ENCODE measurements at places on chromosomes 4 and X.

GRCh38 chr4:72326692-72327632 lies 242.1 kb downstream of the ADAMTS3 start:
- peak; percentile 69 for DNase-seq

- DNase-seq = no peak
These were observed 330.4 kb upstream of the NWD2 start for GRCh38 chr4:36914106-36914505.

DNA sequence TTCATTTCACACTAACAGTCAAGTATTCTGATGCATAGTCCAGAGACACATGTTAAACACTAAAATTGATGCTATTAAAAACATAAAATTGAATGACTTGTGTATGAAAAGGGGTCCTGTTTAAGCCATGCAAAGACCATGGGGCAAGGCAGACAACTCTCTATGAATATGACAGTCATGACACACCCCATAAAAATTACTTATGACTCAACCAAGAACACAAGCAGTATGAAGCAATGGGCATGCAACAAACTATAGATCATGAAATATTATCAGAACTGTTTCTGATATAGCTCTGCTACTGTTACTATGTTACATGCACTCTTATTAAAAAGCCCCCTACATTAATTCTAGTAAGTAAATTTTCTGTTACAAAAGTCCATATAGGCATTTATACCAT lies 57.5 kb upstream of the ZCCHC13 start:
- DNase-seq = no peak

GRCh38 chr4:77204621-77205020 lies 47.6 kb downstream of the CCNG2 start:
- DNase-seq = no peak

GRCh38 chr4:76197031-76197743 lies 16.4 kb downstream of the SCARB2 start:
- no peak for DNase-seq

- no peak for DNase-seq
These were observed 227.8 kb downstream of the CPE start for GRCh38 chr4:165606465-165607205.

DNA sequence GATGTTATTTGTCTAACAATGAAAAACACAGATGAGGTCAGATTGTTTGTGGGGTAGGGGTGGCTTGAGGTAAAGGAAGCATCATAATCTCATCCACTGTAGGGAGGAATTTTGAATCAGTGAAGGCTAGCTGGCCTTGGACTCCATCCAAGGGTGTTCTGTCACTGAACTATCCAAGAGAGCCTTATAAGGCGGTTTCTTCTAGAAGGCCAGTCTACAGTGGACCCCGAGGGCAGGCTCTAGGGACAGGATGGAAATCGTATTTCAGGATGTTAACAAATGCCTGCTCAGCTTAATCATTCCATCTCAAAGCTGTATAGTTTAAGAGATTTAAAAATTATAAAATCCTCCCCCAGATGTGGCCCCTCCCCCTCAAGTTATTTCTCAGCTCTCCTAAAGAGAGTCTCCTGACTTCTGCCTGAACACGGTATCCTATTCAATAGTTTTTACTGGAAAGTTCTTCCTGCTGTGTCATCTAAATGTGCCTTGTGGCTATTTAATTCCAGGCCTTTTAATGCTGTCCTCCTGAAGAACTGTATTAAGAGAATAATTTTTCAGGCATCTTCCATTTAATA lies 8.0 kb downstream of the IGFBP7 start:
- no peak for DNase-seq

GRCh38 chrX:7985568-7985967 lies 58.4 kb upstream of the PNPLA4 start:
- DNase-seq = no peak

DNA sequence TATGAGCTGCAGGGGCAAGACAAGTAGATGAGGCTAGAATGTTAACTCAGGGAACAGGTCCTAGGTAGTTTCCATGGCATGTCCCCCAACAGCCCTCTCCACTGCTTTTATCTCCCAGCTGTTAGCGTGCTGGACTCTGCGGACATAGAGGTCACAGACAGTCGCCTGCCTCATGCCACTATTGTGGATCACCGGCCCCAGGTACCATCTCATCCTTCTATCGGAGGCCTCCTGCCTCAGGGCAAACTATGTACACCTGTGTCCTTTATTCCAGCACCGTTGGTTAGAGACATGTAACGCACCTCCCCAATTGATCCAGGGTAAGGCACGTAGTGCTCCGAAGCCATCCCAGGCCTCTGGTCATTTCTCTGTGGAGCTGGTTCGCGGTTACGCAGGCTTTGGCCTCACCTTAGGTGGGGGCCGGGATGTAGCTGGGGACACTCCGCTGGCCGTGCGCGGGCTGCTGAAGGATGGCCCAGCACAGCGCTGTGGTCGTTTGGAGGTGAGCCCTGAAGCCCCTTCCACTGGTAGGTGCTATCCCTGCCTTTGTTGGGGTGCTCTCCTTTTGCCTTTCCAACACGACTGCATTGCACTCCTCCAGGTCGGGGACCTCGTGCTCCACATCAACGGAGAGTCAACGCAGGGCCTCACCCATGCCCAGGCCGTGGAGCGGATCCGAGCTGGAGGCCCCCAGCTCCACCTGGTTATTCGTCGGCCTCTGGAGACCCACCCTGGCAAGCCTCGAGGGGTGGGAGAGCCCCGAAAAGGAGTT lies 2.2 kb downstream of the MAGIX start:
- no peak for DNase-seq

DNA sequence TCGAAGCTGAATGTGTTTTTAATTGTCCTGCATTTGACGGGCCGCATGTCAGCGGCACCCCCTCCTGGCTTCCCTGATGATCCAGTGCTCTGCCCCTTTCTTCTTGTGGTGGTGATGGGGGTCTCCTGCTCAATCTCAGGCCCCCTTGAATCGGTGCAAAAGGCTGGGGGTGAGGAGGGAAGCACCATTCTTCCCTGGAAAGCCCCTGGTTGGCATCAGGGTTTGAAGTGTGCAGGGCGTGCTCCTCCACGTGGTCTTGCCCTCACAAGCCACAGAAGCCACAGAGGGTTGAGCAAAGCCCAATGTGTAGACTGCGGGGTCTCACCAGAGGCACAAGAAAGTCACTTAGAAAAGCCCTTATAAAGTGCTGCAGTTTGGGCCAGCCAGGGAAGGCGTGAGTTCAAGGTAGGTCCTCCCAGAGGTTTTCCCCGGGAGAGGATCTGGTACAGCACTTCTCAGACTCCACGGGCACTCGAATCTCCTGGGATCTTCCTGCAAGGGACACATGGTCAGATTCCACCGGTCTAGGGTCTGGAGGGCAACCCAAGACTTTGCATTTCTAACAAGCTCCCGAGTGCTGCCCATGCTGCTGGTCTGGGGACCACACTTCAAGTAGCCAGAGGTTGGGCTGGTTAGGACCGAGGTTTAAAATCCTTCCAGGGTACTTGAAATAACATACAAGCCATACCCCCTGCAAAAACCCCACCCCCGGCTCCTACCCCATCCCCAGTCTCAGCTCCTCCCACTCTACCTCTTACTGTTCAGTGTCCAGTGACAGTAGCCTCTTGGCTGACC lies 35.1 kb downstream of the PSAPL1 start:
- DNase-seq = no peak
